ENCODE measurements at places on chromosomes 16 and 17.

- no peak for DNase-seq
Observed at GRCh38 chr16:27723711-27724481, 174.0 kb downstream of the KATNIP start.

- no peak for DNase-seq
Observed at GRCh38 chr16:82560805-82561325, 65.9 kb upstream of the CDH13 start.

- DNase-seq, result no peak
Observed at GRCh38 chr17:55576996-55577586, 65.8 kb upstream of the SMIM36 start.

DNA sequence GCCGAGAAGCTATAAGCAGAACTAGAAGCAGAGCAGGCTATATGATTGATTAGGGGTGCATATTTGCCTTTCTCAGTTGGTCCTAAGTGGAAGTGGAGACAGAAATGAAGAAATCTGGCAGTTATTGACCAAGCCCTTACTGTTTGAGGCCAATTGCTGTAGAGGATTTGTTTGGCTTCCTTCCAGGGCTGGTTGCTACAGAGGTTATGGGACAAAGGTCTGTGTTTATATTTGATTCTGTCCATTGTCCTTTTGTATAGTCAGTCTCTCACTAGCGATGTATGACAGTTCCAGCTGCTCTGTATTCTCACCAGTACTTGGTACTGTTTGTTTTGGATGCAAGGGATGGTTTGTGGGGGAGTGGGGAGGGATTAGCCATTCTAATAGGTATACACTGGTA lies 7.3 kb upstream of the ALOX15 start:
- DNase-seq, result no peak

GRCh38 chr17:48176471-48176855 lies 68.9 kb downstream of the SNX11 start:
- no peak for DNase-seq

- DNase-seq, result no peak
Observed at GRCh38 chr16:50967827-50968612, 183.1 kb downstream of the SALL1 start.

- DNase-seq, result no peak
Observed at GRCh38 chr17:81904600-81905423, 2.8 kb downstream of the NPB start.

DNA sequence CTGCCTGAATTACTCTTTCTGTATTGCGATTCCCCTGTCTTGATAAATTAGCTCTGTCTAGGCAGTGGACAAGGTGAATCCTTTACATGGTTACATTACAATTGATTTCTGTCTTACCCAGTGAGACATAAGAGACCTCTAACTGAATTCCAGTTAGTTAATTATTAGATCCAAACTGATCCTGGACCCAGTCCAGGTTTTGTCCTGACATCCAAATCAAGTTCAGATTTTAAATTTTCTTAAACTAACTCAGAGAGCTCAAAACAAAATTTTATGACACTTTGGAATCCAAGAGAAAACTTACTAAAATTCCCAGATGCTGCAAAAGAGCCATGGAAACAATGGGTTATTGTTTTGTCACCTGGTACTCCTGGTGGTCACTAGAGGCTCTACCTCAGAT lies 2166.6 kb downstream of the TP53TG3F start:
- DNase-seq, result no peak

DNA sequence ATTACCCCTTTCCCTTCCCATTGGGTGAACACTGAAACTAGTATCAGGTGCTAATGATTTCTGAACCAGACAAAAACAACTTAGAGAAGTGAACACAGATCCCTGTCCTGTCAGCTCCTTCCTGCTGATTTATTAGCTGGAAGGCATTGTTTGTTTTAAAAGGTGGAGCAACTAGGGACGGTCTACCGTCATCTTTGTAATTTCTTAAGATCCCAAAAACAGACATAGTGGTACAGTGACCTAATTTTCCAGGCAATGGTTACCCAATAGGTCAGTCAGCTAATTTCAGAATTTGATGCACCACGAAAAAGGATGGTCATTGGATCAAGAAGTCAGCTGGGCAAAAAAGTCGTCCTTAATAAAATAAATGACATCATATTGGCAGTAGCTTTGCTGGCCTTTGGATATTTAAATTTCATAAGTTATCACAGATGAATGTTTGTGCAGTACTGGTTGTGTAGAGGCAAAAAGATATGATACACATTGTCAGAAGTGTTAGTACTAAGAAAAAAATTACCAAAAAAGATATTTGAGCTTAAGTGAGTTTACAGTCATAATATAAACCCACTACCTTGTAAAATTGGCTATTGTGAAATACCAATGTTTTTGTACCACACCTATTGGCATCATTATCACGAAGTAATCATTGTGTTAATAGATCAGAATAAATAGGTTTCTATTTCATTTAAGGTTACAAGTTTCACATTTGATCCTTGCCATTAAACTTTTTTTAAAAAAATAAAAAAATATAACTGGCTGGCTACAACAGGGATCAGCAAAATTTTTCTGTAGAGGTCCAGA lies 27.2 kb upstream of the KCNJ16 start:
- DNase-seq, result no peak

DNA sequence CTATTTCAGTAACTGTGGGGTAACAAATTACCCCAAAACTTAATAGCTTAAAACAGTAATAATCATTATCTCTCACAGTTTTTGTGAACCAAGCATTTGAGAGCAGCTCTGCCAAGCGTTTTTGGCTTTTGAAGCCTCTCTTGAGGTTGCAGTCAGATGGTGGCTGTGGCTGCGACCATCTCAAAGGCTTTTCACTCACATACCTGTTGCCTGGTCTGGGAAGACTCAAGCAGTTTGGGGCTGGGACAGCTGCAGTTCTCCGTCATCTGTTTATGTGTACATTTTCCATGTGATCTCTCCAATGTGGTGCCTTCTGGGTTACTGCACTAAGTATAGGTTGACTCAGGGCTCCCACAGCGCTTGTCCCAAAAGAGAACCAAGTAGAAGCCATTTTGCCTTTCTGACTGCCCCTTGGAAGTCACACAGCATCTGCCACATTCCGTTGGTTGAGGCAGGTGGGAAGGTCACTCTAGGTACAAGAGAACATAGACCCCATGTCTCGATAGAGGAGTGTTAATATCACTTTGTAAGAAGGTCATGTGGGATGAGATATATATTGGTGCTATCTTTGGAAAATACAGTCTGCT lies 49.6 kb downstream of the LDHD start:
- DNase-seq, result no peak

DNA sequence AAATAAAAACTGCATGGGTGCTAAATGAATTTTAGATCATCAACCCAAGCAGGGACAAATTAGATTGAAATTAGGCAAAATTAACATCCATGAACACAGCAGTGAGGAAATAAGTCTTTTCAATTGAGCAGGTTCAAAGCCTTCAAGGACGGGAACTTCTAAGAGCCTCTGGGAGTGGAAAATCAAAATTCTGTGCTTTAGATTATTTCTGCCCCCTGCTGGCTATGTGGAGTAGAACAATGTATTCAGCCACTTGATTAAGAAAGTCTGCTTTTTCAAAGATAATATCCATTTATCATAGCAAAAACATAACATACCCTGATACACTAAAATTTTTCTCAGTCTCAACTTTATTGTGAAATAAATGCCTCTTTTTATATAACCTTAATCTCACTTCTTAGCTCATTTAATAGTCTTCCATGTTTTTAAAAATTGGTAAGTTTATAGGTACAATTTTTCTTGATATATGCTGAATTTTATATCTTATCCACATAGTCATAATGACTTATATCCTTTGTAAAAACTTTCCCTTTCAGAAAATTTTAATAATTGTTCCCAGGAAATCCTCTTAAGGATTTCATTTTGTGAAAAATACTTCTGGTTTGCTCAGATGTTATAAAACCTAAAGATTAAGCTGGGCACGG lies 28.1 kb upstream of the NOL11 start:
- DNase-seq, result no peak

DNA sequence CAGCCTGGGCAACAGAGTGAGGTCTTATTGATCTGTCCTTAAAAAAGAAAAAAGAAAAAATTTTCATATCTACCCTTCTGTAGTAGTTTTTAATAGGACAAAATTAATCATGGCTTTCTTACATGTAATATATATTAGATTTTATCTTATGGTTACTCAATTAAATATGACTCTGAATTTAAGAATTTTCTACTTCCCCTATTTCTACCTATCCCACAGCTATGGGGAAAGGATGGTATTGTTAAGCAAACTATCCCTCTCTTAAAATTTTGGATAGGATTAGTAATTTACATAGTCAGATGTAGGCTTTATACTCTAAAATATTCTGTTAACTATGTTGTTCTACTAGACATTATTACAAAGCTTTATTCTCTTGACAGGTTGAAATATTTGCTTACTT lies 62.5 kb downstream of the NQO1 start:
- DNase-seq, result no peak

DNA sequence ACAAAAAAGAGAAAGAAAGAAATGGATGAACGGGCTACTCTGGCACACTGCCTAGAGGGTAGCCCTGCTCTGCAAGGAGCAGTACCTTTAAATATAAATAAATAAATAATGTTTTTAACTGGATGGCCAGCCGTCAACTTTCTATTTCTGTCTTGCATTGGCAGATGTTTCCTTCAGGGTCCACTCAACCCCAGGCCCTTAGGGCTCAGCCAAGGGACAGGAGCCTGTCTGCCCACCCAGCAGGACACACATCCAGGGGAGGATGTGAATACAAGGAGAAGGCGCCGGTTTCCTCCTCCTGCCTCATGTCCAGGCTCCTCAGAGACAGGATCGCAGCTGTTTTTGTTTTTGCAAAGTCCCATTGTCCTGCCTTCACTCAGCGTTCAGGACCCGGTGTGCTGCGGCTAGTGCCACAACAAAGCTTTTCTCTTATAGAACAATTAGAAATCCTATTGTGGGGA lies 22.6 kb downstream of the TTYH2 start:
- no peak for DNase-seq
